HCEC 1CT (cell line): ENCODE measurements at places on chromosomes 4 and X.

DNA sequence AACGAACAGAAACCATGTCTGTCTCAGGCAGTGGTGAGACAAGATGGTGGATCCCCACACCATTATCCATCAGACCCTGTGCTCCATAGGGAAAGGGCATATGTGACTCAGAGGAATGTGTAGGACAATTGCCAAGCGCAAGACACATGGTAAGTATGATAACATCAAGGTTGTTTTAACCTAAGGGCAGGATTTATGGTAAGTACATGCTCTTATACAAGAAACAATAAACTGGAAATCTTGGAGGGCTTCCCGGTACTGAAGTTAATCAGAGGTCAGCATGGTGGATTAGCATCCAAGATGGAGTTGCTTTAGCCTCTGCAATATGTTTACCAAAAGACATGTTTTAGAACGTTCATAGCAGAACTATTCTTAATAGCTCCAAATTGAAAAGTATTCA is 355.0 kb downstream of the PPP1R2C start:
- no peak for DNase-seq

GRCh38 chr4:119851649-119852048 is 215.0 kb downstream of the MAD2L1 start:
- no peak for DNase-seq

GRCh38 chr4:7431696-7432530 is 2.8 kb downstream of the PSAPL1 start:
- no peak for DNase-seq

DNA sequence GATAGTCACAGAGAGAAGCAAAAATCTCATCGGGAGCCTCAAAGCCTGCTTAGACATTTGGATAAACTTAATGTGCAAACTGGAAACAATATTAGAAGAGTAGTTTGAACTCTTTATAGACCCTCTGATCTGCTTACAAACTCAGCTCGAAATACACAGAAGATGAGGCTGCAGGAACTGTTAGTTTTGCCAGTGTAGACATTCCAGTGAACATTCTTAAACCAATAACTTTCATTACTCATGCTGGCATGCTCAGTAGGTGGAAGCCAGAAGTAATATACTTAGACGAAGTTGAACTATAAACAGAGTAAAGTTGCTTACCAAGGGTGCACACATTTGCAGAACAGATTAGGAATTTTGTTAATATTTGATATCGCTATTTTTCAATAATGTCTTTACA is 303.5 kb downstream of the ANKRD50 start:
- peak; percentile 43 for DNase-seq

- no peak for DNase-seq
Measured at GRCh38 chrX:11375614-11376119, 82.5 kb downstream of the AMELX start.

DNA sequence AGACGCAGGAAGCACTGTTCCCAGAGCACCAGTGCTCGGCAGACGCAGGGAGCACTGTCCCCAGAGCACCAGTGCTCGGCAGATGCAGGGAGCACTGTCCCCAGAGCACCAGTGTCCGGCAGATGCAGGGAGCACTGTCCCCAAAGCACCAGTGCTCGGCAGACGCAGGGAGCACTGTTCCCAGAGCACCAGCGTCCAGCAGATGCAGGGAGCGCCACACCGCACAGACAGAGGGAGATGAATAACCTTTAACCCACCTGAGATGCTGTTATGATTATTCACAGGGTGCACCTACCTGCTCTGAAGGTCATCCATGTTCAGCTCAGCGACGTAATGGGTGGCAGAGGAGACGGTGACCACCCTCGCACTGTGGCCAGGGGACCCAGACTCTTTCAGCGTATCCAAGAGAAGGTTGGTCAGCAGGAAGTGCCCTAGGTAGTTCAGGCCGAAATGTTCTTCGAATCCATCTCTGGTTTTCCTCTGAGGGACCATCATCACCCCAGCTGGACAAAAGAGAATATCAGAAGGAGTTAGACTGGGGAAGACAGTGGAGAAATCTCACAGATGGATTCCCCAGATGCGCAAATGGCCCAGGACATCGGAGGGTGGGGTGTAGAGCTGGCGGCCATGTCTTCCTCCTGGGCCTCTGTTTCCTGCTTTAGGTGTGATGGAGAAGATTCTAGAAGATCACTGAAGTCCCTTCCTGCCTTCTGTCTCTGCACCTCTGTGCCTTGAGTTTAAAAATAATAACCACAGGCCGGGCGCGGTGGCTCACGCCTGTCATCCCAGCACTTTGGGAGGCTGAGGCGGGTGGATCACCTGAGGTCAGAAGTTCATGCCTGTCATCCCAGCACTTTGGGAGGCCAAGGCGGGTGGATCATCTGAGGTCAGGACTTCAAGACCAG is 234.1 kb downstream of the DHRSX start:
- DNase-seq, result no peak

GRCh38 chr4:13162886-13163285 is 321.3 kb downstream of the RAB28 start:
- no peak for DNase-seq

GRCh38 chr4:54709400-54709799 is 51.6 kb downstream of the KIT start:
- DNase-seq, result no peak

DNA sequence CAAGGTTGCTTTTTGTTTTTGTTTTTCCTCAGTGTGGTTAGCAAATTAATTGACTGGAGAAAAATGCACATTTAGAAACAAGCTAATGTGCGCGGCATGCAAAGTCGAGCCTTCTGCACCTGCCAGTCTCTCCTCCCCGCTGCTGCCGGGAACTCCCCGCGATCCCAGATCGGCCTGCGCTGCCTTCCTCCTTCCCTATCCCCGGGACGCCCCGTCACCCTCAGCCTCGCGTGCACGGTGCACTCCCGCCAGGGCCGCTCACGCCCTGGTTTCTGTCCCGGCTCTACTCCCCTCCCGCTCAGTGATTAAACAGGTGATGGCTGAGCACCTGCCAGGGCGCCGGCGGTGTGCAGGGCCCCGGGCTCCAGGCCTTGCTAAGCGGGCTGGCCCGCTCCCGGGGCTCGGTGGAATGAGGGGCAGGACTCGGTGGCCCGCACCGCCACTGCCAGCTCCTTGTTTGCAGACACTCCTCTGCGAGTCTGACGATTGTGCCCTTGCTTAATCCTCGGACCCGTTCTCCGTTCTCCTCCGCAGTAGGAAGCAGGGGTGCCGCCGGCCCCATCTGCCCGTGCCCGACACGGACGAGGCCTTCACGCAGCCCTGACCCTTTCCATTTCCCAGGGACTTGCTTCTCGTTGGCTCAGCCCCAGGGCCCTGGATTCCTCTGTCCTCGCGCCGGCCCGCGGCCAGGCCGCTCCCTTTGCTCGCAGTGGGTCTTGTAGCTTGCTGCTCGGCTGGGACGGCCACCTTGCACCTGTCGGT is 143.4 kb downstream of the TRIML1 start:
- no peak for DNase-seq

- DNase-seq, result no peak
Measured at GRCh38 chr4:114773339-114773738, 174.7 kb downstream of the UGT8 start.

DNA sequence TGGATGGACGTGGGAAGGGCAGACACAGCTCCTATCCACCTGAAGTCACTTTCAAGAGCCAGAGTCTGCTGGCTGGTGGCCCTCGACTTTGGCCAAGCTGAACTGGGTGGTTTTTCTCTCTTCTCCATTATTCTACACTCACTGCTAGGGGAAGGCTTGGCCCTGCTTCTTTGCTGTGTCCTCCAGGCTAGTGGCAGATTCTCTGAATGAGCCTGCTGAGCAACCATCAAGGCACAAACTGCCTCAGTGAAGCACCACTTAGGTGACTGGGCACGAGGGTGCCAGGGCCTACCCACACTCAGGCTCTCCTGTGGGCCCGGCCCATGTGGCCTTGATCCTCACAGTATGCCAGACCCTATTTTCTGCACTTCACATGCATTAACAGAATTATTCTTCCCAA is 92.0 kb downstream of the PJA1 start:
- no peak for DNase-seq

- DNase-seq, result peak; percentile 81
Measured at GRCh38 chr4:111959222-111959621, 186.0 kb upstream of the FAM241A start.

DNA sequence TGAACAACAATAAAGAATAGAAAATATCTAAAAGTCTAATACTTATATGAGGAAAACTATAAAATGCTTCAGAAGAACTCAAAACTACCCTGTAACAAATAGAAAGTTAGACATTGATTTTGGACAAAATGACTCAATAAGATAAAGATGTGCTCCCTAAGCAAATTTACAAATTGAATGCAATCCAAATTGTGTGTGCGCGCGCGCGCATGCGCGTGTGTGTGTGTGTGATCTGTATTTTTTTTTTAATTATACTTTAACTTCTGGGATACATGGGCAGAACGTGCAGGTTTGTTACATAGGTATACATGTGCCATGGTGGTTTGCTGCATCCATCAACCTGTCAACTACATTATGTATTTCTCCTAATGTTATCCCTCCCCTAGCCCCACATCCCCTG is 320.8 kb upstream of the INTU start:
- DNase-seq, result no peak

DNA sequence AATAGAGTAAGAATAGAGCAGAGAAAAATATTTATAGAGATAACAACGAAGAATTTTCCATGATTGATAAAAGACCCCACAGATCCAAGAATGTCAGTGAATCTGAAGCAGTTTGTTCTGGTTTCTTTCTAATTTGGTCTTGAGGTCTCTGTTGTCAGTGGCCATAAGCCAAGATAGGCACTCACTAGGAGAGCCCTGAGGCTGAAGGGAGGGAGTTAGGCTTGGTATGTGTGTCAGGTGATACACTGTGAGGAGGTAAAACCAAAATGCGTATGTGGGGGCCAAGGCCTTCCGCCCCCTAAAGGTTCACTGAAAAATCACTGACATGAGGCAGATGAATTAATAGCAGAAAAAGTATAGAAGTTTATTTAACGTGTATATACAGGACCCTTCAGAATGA is 382.3 kb upstream of the HTR2C start:
- no peak for DNase-seq

DNA sequence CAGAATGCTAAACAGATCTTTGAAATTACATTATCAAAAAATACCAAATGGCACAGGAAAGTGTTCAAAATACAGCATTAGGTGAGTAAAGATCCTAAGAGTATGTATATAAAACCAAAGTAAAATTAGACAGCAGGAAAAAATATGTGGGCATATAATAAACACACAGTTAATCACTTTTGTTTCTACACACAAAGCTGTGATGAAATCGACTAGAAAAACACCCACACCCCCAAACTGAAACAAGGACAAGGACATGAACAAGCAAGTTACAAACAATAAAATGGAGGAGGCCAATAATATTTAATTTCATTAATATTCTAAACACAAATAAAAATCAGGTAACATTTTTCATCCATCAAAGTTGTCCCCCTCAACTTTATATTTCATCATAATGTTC is 143.2 kb downstream of the FRYL start:
- DNase-seq, result no peak

GRCh38 chrX:40298572-40299479 is 201.1 kb upstream of the BCOR start:
- no peak for DNase-seq
